ENCODE measurements at places on chromosomes 1 and 21.

DNA sequence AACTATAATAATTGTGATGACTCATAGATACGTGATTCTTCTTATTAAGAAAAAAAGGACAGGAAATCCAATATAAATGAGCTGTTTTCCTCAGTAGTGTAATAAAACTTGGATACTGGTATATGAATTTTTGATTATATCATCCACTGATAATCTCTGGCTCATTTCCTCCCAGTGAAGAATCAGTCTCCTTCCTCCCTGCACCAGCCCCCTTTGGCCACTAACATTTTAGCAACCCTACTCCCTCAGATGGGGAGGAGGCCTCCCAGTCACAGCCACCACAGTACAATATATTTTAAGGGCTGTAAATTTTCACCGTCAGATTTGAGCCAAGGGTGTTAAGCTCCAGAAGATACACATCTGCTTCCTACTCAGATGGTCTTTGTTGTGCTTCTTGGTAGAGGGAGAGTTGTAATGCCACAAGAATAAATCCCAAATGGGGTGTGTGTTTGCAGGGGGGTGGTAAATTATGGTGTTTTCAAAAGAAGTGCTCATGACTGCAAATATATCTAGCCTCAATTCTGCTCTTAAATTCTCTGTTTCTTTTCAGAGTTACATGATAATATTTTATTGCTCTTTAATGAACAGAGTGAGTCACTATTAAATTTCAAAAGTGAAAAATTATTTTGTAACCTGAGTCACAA, 153.5 kb downstream of the HLX start:
- no peak for DNase-seq

DNA sequence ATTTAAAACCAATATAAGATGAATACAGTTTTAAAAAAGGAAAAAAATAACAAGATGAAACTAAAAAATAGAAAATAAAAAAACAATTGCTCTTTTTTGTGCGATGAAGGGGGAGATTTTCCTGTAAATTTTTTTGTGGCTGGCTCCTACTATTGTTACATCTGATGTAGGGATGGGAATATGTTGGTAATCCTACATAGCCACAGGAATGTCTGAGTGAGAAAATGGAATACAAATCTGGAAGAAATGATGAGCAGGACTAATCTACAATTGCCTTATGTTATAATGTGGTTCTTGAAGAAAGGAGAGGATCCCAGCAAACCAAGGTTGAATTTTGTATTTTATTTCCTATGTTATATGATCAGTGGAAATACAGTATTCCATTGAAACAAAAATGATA, 40.9 kb downstream of the ATP6V1G3 start:
- DNase-seq: no peak

DNA sequence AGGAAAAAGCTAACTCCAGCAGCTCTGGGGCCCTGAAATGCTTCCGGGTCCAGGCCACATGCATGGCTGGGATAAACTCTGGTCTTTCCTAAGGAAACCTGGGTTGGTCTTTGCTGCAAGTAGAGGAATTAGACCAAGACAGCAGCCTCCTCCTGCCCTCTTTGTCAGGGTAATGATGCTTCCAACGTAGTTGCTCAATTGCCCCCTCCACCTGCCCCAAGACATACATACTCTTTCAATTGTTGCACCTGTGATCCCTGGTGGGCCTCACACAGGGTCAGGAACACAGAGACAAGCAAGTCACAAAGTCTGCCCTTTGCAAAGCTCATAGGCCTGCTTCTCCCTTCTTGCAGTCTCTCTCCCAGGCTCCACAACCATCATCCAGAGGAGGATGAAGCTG, 41.9 kb upstream of the GRIK3 start:
- DNase-seq: no peak

- DNase-seq: no peak
These were observed 3.2 kb downstream of the ZFYVE9 start for GRCh38 chr1:52145137-52145536.

DNA sequence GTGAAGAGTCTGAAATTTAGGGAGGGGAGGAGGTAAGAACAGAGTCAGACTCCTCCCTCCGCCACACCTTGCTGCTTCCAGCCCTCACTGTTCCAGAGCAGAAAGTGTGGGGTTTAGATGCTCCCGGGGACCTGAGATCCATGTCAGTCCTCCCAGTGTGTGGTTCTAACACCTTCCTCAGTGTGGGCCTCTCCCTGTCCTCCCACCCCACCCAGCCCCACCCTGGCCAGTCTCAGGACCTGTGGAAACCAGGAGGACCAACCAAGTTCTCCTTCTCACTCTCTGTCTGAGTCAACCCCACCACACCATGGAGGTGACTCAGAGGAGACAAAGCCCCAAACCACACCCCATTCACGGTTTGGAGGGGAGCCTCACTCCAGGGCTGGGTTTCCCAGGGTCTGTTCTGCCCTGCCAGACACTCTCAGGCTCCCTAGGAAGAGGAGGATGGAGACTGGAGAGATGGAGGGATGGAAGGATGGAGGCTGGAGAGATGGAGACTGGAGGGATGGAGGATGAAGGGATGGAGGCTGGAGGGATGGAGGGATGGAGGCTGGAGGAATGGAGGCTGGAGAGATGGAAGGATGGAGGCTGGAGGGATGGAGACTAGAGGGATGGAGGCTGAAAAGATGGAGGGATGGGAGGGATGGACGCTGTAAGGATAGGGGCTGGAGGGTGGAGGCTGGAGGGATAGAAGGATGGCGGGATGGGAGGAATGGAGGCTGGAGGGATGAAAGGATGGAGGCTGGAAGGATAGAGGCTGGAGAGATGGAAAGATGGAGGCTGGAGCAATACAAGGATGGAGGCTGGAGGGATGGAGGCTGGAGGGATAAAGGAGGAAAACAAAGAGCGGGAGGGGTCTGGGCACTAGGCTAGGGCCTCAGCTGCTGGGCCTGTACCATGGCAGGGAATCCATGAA, 100.9 kb upstream of the RUNX3 start:
- DNase-seq: no peak

DNA sequence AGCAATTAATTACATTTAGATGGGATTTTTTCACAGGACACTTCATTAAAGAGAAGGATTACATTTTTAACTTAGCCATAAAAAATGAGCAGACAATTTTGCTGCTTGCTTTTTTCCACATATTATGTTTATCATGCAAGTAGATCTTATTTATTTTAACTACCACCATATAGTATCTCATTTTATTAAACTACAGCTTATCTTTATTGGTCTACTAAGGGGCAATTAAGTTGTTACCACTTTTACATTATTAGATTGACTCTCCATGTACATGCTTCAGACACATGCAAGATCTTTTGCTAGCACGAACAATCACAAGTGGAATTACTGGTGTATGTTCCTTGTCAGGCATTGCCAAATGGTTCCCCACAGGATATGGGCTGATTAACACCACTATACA, 99.8 kb upstream of the NFIA start:
- no peak for DNase-seq

GRCh38 chr21:25647647-25648046, 8.6 kb downstream of the JAM2 start:
- DNase-seq: no peak

DNA sequence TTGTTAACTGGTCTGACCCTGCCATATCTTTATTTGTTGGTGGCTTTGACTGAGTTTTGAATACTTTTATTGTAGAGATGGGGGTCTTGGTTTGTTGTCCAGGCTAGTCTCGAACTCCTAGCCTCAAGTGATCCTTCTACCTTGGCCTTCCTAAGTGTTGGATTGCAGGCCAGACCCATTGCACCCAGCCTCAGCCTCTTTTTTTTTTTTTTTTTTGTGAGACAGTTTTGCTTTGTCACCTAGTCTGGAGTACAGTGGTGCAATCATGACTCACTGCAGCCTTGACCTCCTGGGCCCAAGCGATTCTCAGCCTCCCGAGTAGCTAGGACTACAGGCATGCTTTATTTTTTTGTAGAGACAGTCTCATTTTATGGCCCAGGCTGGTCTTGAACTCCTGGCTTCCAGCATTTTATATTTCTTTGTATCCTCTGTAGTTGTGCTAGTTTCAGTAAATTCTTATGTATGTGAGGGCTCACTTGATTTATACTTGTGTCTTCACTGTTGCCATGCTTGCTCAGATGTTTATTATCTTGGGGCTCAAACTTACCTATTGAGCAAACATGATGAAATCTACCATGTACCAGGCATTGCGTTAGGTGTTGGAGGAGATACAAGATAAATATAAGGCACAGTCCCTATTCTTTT, 24.1 kb downstream of the THRAP3 start:
- peak; percentile 38 for DNase-seq

DNA sequence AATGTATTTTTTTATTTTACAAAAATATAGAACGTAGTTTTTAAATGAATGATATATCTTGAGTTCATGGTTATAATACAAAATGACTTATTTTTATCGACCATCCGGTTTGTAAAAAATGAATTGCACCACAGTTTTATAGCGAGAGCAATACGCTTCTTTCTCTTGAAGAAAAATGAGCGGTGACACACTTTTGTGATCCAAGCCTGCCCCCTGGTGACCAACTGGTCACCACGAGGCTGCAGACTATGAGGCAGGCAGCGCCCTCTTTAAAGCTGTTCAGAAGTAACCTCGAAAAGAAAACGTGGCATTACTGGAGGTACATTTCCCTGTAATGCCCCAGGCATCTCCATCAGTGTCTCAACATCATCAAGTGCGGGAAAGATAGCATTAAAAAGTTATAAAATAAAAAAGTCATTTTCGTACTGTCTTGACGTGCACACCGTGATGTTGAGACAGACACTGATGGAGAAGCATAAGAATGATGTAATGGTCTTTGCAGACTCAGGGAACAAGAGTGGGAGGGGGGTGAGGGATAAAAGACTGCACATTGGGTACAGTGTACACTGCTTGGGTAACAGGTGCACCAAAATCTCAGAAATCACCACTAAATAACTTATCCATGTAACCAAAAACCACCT, 734.2 kb upstream of the ADAMTS5 start:
- peak; percentile 70 for DNase-seq

- DNase-seq: no peak
These were observed 48.6 kb downstream of the MDM4 start for GRCh38 chr1:204564835-204565234.

DNA sequence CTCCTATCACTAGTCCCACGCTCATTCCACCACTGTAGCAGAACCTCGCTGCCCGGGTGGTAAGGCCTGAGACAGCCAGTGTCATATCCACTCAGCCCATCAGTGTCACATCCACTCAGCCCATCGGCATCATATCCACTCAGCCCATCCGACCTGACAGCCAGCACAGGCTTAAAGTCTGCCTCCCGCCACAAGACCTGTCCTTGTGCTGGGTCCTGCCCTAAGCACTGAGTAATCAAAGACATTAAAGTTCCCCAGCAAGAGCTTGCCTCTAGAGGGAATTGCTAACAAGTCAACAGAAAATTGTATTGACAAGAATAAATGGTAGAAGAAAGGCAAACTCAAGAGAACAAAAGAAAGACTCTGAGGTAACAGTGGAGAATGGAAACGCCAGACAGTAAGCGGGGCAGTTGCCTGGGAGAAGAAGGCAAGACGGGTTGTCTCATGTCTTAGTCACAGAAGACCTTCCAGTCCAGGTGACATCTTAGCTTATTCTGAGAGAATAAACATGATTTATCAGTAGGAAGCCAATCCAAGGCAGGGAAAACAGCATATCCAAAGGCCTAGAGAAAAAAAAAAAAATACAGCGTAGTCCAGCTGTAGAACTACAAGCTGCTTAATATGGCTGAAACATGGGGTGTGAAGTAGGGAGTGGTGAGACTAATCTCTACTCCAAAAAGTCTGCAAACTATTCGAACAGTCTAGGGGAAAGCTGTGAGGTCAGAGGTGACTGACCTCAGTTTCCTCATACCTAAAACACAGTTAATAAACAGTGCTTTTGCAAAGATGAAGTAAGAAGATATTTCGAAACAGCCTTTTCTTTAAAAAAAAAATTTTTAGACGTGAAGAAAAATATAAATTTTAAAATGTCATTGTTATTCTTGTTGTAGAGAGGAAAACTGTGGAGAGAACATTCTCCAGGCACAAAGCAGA, 1.1 kb downstream of the ITLN1 start:
- DNase-seq: no peak

- no peak for DNase-seq
These were observed 39.1 kb downstream of the AKNAD1 start for GRCh38 chr1:108817811-108818210.

DNA sequence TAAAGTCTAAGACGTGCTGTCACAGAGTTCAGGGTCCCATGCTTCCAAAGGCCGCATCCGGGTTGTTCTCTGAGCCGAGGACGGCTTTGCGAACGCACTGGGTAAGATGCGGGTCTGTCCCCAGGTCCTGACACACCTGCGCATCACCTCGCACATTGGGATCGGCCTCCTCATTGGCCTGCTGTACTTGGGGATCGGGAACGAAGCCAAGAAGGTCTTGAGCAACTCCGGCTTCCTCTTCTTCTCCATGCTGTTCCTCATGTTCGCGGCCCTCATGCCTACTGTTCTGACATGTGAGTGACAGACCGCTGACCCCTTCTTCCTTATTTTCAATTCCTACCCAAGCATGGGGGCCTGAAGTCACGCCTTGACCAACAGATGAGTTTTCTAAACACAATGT, 25.3 kb downstream of the TFF3 start:
- DNase-seq: no peak

GRCh38 chr1:43481491-43481890, 27.8 kb upstream of the HYI start:
- DNase-seq: no peak

GRCh38 chr1:33321178-33321577, 280 bp upstream of the A3GALT2 start:
- no peak for DNase-seq

DNA sequence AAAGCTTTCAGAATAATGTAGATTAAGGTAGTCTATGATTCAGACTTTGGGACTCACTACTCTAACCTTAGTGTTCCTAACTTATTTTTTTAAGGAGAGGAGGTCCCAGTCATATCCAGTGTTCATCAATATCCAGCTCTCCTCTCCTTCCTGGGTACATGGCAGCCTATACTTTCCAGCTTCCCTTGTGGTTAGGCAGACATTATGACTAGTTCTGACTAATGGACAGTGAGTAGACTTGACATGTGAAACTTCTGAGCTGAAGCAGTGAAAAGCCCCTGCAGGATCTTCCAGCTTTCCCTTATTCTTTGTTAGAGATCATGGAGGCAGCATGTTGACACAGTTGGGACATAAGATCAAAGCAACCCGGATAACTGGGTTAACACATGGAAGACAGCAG, 144.2 kb downstream of the PTPRU start:
- DNase-seq: no peak

DNA sequence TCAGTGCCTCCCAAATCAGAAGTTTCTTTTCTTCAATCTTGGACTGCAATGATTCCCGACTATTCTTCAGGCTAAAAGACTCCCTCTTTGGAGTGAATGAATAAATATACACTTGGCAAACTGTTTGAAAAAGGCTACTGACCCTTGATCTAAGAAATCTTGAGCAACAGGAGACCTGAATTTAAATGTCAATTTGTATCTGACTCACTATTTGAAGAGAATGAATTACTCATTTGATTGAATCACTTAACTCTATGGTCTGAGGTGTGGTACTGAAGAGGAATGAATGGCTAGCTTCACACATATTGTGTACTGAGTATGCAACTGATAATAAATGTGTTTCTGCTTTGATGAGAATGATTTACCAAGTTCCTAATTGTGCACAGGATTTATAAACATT, 4.6 kb upstream of the SMG7 start:
- no peak for DNase-seq

DNA sequence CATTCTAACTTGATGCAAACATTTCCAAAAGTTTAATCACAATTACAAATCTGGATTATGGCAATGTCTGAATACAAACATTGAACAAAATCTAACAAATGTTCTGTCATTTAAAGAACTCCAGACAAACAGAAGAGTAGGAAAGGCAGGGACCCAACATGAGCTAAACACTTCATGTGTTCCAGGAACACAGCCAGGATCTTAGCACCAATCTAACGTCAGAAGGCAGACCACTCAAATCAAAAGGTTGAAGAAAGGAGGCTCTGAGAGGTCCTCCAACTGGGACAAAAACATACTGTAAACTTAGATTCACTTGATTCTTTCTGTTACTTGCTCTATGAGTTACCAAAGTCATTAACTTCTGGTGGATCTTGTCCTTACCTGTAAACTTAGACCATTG, 374.0 kb downstream of the NEGR1 start:
- no peak for DNase-seq
